Stimulated activated CD4-positive, alpha-beta T cell treated with anti-CD3 and anti-CD28 coated beads, Interleukin-4, amount 100 ng/mL, for 1 hour (primary cell): ENCODE measurements at places on chromosomes 2 and 18.

DNA sequence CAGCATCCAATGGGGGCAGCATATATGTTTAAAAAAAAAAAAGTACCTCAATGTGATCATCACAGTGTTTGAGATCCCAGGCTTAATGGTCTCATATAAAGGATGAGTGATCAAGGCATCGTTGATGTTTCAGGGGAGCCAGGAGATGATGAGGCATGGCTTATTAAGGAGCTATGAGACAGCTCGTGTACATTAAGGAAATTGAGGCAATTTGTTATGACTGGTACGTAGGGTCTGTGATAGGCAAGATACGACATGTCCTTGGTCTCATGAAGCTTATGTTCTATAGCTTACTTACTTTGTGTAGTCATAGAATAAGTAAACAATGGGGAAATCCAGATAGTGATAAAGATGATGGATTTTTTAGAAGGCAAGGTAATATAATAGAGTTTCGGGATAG is 49.1 kb upstream of the FAM171B start:
- DNase-seq, result no peak

GRCh38 chr2:10303694-10304378 is 1.1 kb downstream of the HPCAL1 start:
- DNase-seq, result peak; percentile 51

DNA sequence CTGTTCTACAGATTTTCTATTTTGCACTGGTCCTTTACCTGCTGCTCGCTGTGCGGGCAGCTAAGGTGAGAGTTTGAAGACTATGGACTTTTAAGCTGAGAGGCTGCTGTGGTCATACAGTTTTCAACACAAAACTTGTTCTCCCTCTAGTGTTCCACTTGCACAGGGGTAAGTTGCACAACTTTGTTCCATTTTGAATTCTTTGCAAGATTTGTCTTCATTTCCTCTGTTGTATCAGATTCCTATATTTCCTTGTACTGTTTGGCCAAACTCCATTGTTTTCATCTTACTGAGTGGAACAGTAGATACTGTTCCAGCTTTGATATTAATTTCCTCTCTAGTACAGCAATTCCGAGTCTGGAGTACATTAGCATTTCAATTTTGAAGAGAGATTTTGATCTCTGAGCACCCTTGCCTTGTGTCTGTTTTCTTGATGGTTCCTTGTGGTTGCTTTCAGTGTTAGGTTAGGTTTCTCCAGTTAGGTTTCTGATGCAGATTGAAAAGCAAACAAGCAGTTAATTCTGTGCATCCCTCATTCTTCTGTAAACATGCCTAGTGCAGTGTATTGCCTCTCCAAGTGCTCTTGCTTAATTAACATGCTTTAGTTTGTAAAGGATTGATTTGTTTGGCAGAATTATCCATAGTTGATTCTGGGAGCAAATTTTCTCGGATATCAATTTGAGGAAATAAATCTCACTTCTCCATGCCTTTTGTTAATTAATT is 188.8 kb downstream of the PTPRM start:
- DNase-seq, result no peak

DNA sequence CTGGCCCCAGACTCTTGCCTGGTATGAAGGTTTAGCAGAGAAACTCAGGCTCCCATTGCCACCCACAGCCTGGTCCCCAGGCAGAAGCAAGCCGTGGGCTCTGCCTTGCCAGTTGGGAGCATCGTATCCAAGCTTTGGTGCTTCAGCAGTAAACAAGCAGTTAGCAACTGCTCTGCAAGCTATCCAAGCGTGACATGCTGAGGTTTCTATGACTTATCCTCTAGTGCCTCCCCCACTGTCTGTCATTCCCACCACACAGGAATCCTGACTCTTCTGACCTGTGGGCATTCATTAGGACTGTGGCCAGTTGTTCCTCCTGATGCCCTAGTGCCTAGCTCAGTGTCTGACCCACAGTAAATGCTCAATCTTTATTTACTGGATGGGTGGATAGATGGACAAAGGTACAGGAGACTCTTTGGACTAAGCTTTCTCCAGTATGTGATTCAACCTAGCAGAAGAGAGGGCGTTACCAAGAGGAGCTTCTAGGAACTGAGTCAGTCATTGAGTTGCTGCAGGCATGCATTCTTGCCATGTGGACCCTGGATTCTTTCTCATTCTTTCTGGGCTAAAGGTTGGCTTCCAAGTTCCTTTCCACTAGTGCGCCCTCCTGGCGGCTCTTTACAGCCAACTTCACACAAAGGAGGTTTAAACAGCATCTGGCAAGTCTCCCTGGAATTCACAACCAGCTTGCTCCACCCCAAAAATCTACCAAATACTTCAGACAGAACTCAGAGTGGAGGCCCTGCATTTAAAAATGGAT is 40.6 kb upstream of the MRPL19 start:
- no peak for DNase-seq

GRCh38 chr2:168944065-168944464 is 43.0 kb downstream of the G6PC2 start:
- no peak for DNase-seq

- DNase-seq, result no peak
Measured at GRCh38 chr2:207110310-207110709, 55.4 kb downstream of the KLF7 start.

- peak; percentile 61 for DNase-seq
Measured at GRCh38 chr2:234483568-234484251, 13.2 kb downstream of the ARL4C start.

DNA sequence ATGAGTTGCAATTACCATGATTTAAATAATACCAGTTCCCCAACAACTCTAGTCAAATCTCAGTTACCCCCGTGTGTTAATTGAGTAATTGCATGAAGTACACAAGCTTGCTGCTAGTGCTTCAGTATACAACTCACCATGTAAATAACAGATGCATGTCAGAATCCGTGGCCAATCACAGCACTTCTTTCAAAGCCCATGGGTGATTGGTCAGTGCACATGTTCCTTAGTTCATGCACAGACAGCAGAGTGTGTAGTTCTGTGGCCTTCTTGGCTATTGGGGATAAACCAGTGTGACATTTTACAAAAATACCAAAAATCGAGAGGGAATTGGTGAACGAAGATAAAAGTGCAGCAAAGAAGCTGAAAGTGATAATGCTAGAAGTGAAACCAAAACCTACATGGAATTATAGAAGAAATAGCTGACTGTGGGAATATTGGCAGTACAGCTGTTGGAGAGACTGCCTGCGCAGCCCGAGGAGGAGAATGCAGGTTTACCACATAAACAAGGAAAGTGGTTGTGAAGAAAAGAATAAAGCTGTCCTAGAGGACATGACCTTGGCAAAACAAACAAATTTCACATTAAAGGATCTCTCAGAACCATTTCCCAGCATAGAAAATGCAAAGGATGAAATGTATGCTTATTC is 59.4 kb downstream of the NEDD4L start:
- no peak for DNase-seq

DNA sequence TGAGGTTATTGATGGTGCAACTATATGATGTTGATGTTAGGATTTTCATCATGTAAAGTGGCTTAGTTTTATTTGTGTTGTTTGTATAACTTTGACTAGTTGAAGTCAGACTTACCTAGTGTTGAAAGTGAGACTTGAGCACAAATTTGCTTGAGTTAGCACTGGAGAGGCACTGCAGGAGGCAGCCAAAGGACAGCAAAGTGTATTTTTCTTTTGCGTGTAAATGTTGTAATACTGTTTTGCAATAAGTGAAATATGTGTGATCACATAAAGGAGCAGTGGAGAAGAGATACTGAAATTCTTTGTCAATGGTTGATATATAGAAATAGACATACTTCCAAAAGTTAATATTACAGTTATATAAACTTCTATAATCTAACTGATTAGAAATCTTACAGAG is 332.0 kb upstream of the RAB12 start:
- no peak for DNase-seq

- no peak for DNase-seq
Measured at GRCh38 chr2:237490009-237490711, 3.1 kb downstream of the MLPH start.

- DNase-seq, result no peak
Measured at GRCh38 chr2:142339261-142339660, 208.4 kb upstream of the LRP1B start.

DNA sequence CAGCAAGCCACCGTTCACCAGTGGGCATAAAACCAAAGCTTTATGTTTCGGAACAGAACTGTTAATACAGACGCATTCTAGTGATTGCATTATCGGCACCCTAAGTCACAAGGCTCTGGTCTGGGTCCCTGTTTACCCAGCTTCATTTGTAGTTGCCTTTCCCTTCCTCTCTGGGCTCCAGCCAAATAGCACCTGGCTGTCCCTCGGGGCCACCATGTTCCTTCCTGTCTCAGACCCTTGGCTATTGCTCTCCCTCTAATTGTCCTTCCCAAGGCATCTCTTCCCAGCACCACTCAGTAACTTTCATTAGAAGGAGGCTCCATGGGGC is 75.3 kb downstream of the SDC1 start:
- no peak for DNase-seq

GRCh38 chr2:117815946-117816345 is 1.5 kb downstream of the DDX18 start:
- no peak for DNase-seq

GRCh38 chr2:109699646-109700045 is 85.5 kb downstream of the SOWAHC start:
- DNase-seq, result no peak

- peak; percentile 67 for DNase-seq
Measured at GRCh38 chr2:96527286-96528005, 9.1 kb upstream of the ARID5A start.

DNA sequence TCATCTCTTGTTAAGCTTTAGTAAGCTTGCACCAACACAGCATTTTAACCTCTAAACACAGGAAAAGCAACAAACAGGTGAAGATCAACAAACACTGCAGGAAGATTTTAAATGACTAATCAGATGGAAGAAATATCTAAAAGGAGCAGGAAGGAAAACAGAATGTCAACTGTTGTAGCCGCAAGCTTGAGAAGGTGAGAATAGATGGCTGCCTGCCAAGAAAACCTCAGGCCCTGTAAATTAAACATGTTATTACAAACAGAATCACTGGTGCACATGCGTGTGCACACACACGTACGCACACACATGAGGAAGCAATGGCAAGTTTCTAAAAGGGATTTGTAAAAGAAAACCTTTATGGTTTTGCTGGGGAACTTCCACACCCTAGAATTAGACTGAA is 257.8 kb upstream of the GALNT5 start:
- no peak for DNase-seq

GRCh38 chr2:38343212-38343611 is 33.9 kb downstream of the ATL2 start:
- no peak for DNase-seq

DNA sequence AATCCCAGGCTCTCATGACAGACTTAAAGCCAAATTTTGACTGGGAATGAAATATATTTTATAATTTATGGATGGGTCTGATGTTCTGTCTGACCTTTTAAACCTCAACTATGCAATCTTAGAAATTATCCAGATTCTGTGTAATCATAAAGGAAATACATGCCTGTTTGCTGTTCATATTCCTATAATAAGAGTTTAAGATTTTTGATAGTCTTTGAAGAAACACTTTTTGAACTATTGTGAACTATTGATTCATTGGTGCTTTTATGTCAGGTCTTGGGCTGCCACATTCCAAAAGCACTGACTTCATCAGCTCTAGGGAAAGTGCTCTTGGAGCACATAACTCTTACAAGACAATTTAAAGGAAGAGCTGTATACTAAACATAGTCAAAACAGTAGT is 64.2 kb downstream of the CCDC150 start:
- DNase-seq, result no peak

DNA sequence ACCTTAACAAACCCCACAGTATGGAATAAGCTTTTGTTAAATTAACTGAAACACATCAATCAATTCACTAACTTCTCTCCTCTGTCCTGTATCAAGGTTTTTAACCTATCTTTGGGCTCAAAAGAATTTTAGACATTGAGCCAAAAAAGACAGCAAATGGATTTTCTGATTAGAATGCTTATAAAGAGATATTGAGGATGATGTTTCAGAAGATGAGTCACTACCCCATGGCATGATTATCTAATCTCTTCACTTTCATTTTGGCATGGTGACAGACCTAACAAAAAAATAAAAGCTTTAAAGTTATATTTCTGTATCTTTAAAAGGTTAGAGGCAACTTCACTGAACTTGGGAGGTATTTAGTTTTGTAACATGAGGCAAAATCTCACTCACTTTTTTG is 55.5 kb downstream of the SGPP2 start:
- no peak for DNase-seq

DNA sequence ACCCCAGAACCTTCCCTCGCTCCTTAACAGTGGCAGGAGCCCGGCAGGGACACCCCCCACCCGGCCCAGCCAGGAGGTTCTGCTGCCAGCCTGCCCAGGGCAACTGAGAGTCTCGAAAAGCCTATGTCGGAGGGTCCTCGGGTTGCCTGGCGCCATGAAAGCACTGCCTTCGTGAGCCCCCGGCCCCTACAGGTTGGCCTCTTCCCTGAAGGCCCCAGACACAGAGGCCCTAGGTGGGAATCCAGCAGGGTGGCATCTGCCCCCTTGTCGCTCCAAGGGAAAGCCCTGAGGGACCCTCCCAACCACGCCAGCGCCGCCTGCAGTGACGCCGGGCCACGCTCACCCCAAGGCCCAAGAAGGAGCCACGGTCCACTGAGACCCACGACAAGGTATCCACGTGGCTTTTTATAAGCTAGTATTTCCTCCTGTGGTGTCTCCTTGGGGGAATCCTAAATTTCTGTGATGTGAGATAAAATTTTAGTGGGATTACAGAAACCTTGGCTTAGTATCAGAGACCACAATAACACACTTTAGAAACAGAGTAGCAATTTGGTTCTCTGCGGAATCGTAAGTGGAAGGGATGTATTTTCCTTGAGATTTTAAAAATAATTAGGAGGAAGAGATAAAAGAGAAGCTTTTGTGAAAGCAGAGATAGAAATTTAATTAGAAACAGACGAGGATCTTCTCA is 138.9 kb downstream of the HDAC4 start:
- DNase-seq, result no peak

DNA sequence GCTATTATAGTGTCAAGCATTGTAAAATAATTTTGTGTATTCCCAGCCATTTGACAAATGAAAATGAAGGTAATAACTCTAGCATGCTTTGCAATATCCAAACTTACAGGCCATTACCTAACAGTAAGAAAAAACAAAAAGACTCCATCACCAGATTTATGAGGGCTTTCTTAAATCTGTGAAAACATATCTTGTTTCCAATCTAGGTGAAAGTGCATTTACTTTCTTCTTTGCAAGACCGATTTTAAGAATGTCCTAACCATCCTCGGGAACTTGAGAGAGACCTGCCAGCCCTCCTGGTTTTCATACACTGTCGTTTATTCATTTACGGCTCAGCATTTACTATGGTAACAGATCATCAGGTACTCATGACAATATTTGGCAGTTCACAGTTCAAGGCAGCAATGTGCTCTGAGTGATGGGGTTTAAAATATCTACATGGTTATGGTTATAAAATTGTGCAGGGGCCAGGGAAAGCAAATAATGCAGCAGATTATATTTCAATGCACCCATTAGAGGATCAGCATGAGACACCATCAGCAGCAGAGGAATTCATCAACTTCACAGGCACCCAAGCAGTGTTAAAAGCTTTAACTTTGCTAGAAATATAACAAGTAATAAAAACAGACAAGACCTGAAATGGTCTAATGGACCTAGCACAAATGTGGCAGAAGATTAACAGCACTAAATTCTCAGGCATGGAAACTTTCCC is 34.4 kb upstream of the PARD3B start:
- DNase-seq, result no peak
